Activated naive CD8-positive, alpha-beta T cell treated with anti-CD3 and anti-CD28 coated beads for 36 hours (primary cell): ENCODE measurements at places on chromosomes 7 and 10. TPM values are rescaled to one million over a fixed set of nuclear protein-coding genes. Genes with fewer than 3 reads are reported as not detected.

DNA sequence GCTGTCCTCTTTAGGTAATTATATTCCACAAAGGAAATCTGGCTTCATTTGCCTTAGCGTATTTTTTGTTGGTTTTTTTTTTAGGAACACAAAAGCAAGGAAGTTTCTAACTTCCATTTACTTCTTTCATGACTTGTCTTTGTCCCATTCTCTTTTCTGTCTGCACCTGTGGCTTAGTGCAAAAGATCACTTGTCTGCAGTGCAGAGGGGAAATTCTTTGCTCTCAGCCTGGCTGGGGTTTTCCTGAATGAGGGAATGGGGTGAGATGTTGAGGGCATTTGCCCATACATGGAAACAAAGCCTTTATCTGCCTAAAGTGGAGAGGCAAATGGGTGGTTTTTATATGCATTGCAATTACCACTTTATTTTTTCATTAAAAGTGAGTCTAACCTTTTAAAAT, 361.1 kb upstream of the IGFBP3 start:
- H3K4me1 ChIP-seq = no peaks in the 10 kb centered on the region
- H3K4me3 ChIP-seq = no peak overlapping the region
- DNase-seq = no peak
- no peaks in the 10 kb centered on the region for H3K27me3 ChIP-seq

DNA sequence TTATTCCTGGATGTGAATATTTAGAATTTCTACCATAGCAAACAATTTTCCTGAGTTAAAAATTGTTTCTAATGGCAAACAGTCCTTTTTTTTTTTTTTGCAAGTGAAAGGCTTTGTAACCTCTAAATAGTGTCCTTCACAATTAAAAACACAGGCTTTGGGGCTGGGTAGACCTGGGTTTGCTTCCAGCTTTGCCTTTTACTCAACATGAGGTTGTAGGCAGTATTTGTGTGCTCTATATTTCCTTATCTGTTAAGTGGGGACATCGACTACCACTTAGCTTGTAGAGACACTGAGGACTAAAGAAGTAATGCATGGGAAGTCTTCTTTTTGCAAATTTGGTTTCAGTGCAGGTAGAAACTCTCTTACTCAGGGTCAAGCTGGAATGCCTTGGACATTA, 169.4 kb upstream of the GRB10 start:
- no peak overlapping the region for H3K27ac ChIP-seq
- no peaks in the 10 kb centered on the region for H3K36me3 ChIP-seq
- DNase-seq = no peak

GRCh38 chr7:105268511-105269392, 120.0 kb downstream of the SRPK2 start:
- peak overlapping the region; percentile 89 for H3K4me3 ChIP-seq
- no peak for DNase-seq
- H3K27me3 ChIP-seq = no peaks in the 10 kb centered on the region
- H3K27ac ChIP-seq = peak overlapping the region; percentile 92

GRCh38 chr10:25912866-25913265, 21.2 kb upstream of the MYO3A start:
- peaks cover 10% of the 10 kb centered on the region for H3K27me3 ChIP-seq
- H3K36me3 ChIP-seq = no peaks in the 10 kb centered on the region
- DNase-seq = no peak
- no peak overlapping the region for H3K4me3 ChIP-seq

GRCh38 chr10:59859570-59859969, 46.8 kb downstream of the CCDC6 start:
- no peak overlapping the region for H3K4me3 ChIP-seq
- H3K27me3 ChIP-seq = no peaks in the 10 kb centered on the region
- peaks cover 35% of the 10 kb centered on the region for H3K36me3 ChIP-seq
- H3K27ac ChIP-seq = no peak overlapping the region
- DNase-seq = no peak

Gene GOLGA7B
- total RNA-seq = 0.80 TPM

DNA sequence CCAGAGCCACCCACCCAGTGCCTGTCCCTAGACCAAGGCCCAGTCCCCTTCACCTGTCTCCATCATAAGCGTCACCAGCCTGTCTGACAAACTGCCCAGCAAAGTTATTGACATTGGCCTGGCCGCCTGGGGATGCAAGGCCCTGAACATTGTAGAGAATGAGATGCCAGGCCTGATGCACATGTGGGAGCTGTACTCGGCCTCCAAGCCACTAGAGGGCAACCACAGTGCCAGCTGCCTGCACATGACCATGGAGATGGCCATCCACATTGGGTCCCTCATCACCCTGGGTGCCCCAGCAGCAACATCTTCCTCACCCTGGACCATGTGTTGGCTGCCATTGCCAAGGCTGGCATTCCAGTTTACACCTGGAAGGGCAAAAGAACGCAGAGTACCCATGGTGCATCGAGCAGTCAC, 63.7 kb upstream of the ANTXRL start:
- peak overlapping the region; percentile 17 for H3K27ac ChIP-seq
- H3K36me3 ChIP-seq = peaks cover 4% of the 10 kb centered on the region
- no peak for DNase-seq

Gene HUS1
- total RNA-seq = 50.4 TPM

Gene CALML3
- not detected for total RNA-seq

- H3K27me3 ChIP-seq = peaks cover 13% of the 10 kb centered on the region
- no peaks in the 10 kb centered on the region for H3K36me3 ChIP-seq
- H3K27ac ChIP-seq = no peak overlapping the region
- DNase-seq = no peak
Observed at GRCh38 chr7:103504505-103505135, 58.6 kb upstream of the SLC26A5 start.

DNA sequence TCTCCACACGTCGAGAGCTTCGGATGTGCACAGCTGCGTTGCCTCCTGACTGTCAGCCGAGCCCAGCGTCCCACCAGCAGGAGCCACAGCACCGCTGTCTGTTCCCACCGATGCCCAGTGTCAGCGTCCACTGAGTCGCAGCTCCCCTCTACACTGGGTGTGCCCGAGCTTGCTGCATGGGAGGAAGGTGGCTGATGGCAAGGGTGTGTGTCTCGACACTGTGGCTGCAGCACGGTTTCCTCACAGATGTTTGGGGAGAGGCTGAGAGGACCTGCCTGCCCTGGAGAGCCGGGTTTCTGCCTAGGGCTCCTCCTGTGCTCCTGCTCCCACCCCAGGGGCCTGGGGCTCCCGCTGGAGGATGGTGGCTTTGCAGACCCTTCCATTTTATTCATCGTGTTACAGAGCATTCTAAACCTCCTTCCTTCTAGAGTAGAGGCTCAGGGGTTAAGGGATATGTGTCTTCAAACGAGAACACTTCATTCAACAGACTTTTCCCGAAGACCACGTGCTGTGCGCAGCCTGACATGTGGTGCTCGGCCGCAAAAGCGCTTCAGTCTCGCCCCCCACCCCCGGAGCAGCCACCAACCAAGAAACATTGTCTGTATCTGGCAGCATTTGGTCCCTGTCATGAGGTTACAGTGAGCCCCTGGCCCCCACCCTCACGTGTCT, 384.8 kb downstream of the DNAJB6 start:
- no peak overlapping the region for H3K4me3 ChIP-seq
- no peak for DNase-seq
- H3K36me3 ChIP-seq = no peaks in the 10 kb centered on the region
- H3K27ac ChIP-seq = no peak overlapping the region
- H3K4me1 ChIP-seq = no peaks in the 10 kb centered on the region

DNA sequence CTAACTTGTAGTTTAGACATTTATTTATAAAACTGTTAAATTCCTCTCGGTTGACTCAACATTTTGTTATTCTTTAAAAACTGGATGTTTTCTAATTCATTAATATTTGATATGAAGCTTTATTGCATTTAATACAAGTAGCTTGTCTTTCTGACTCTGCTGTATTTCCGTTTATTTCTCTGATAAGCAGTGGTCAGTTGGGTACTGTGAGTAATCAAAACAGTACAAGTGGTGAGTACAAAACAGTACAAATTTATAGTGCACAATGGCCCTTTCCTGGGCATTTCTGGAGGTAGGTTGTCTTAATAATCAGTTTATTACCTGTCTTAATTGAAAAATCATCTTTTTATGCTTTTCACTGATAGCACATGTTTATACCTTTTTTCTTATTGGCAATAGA, 182.7 kb downstream of the CCSER2 start:
- H3K4me1 ChIP-seq = no peaks in the 10 kb centered on the region
- H3K27ac ChIP-seq = no peak overlapping the region
- no peak overlapping the region for H3K4me3 ChIP-seq
- no peaks in the 10 kb centered on the region for H3K27me3 ChIP-seq

DNA sequence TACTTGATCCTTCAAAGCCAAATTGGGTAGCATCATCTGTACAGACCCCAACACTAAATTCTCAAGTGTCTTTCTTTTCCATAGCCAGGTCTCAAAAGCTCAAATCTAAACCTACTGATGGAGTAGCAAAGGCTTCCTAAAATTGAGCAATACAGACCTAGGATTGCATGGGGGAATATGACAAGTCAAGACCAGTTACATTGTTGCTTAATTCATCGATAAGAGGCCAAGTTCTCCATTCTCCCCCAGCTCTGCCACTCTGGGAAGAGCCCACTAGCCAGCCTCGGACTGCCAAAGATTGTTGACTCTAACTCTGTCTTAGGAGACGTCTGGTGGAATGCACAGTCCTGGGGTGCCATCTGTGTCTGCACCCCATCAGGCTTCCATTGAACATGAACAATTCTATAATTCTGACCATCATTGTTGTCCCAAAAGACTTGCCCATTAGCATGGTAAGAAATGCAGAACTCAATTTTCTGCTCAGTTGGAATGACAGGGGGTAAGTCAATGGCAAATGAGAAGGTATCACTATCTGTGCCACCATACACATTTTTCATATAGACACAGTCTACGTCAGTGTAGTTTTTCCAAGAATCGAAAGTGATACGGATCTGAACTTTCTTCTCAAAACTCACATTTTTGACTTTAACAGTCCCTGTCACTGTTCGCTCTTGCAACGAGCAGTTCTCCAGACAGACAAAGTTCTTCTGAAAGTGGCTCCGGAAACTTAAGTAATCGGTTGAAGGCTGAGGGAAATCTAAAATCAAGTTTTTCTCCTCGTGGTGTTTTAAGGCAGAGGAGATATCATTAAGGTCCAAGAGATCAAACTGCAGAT, 2.9 kb downstream of the PPP1R3C start:
- no peak for DNase-seq
- peaks cover 5% of the 10 kb centered on the region for H3K4me1 ChIP-seq
- H3K27ac ChIP-seq = no peak overlapping the region
- H3K4me3 ChIP-seq = no peak overlapping the region
- no peaks in the 10 kb centered on the region for H3K36me3 ChIP-seq

Gene BAZ1B
- total RNA-seq = 108 TPM

- no peaks in the 10 kb centered on the region for H3K4me1 ChIP-seq
- no peak overlapping the region for H3K4me3 ChIP-seq
- no peaks in the 10 kb centered on the region for H3K27me3 ChIP-seq
- DNase-seq = no peak
- no peak overlapping the region for H3K27ac ChIP-seq
- H3K36me3 ChIP-seq = no peaks in the 10 kb centered on the region
Observed at GRCh38 chr7:53984776-53985175, 557.4 kb upstream of the VSTM2A start.

- no peak overlapping the region for H3K4me3 ChIP-seq
- H3K36me3 ChIP-seq = peaks cover 35% of the 10 kb centered on the region
- no peaks in the 10 kb centered on the region for H3K27me3 ChIP-seq
- no peaks in the 10 kb centered on the region for H3K4me1 ChIP-seq
- DNase-seq = no peak
- H3K27ac ChIP-seq = no peak overlapping the region
Observed at GRCh38 chr10:121772406-121772805, 155.4 kb downstream of the ATE1 start.

Gene PON3
- not detected for total RNA-seq

- no peaks in the 10 kb centered on the region for H3K36me3 ChIP-seq
- H3K4me1 ChIP-seq = peaks cover 2% of the 10 kb centered on the region
- H3K4me3 ChIP-seq = no peak overlapping the region
- no peaks in the 10 kb centered on the region for H3K27me3 ChIP-seq
- no peak overlapping the region for H3K27ac ChIP-seq
- no peak for DNase-seq
Observed at GRCh38 chr7:84177758-84178412, 16.7 kb downstream of the SEMA3A start.

Gene ANKRD30A
- total RNA-seq = not detected

- no peak overlapping the region for H3K4me3 ChIP-seq
- H3K27me3 ChIP-seq = no peaks in the 10 kb centered on the region
Observed at GRCh38 chr7:38051786-38052185, 126.3 kb upstream of the STARD3NL start.

DNA sequence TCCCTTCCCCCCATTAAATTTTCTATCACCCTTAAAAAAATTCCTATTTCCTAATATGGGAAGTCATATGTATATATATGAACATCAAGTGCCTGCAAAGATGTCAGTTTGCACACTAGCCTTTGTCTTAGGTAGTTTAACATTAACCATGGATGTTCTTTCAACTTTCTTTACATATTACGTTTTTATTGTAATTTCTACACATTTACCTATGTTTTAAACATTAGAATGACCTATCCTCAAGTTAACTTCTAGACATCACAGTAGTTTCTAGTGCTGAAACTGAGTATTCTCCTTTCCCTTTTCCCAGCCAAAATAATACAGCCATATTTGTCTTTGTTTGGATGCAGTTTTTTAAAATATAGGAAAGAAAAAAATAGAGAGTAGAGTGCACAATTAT, 5.8 kb downstream of the DLX6 start:
- H3K36me3 ChIP-seq = no peaks in the 10 kb centered on the region
- H3K4me1 ChIP-seq = peaks cover 6% of the 10 kb centered on the region
- no peak overlapping the region for H3K4me3 ChIP-seq
- H3K27ac ChIP-seq = no peak overlapping the region

DNA sequence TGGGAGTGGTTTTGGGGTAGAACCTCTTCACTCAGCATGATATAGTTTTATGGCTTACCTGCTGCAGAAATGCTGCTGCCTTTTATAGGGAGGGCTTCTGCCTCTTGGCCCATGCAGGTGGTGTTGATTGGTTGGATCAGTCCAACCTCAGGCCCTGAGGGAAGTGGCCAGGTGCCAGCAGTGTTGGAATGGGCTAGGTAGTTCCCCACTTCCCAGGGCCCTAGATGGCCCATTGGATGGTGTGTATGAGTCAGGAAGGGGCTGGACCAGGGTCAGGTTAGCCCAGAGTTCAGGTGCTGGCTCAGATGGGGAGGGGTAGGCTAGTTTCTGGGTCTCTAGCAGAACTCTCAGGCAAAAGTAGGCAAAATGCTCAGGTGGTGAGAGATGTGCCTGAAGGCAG, 455.5 kb downstream of the CCSER2 start:
- no peak overlapping the region for H3K27ac ChIP-seq
- H3K4me1 ChIP-seq = no peaks in the 10 kb centered on the region
- no peaks in the 10 kb centered on the region for H3K36me3 ChIP-seq
- no peak for DNase-seq
- peaks cover 8% of the 10 kb centered on the region for H3K27me3 ChIP-seq

GRCh38 chr10:56745490-56745889, 384.4 kb upstream of the ZWINT start:
- no peak overlapping the region for H3K27ac ChIP-seq
- no peaks in the 10 kb centered on the region for H3K4me1 ChIP-seq
- H3K36me3 ChIP-seq = no peaks in the 10 kb centered on the region
- no peak overlapping the region for H3K4me3 ChIP-seq
- no peak for DNase-seq

DNA sequence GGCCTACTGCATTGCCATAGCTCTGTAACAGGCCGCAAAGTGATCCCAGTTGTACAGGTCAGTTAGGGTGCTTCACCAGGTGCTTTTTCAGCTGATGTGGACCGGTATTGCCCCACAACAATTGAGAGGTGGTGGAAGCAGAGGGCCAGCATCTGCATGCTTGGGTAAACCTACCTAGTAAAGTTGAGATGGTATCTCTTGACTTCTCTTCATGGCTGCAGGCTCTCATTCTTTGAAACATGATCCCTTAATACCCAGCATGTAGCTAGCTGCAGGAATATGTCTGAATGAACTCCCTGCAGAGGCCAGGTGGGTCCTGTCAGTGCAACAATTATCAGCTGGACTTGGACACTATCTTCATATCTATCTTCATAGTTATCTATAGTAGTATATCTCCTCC, 60.7 kb upstream of the CCDC6 start:
- H3K4me3 ChIP-seq = no peak overlapping the region
- H3K27me3 ChIP-seq = peaks cover 5% of the 10 kb centered on the region
- H3K27ac ChIP-seq = no peak overlapping the region
- no peak for DNase-seq
